ENCODE measurements at places on chromosomes 3 and 15.

GRCh38 chr3:105835606-105836005 is 33.2 kb downstream of the CBLB start:
- no peak for DNase-seq

GRCh38 chr15:75213212-75213767 is 11.6 kb downstream of the C15orf39 start:
- no peak for DNase-seq

GRCh38 chr15:68228971-68229385 is 550 bp downstream of the CLN6 start:
- no peak for DNase-seq

GRCh38 chr3:69142090-69142489 is 19.7 kb upstream of the LMOD3 start:
- DNase-seq: no peak

GRCh38 chr3:147269907-147270306 is 136.4 kb downstream of the ZIC4 start:
- DNase-seq: no peak

DNA sequence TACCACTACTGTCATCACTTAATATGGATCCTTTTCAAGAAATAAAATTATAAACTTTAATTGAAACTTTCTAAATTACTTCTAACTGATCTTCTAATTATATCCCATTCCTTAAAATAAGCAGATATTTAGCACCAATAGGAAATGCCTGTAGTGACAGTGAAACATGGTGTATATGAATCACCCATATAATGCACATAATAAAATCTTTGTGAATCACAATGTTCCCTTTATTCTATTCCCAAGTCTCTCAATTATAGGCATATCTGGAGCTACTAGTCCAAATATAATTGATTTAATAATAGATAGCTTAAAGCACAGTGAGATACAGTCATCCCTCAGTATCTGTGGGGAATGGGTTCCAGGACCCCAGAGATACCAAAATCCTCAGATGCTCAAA is 490.3 kb downstream of the NLGN1 start:
- no peak for DNase-seq

DNA sequence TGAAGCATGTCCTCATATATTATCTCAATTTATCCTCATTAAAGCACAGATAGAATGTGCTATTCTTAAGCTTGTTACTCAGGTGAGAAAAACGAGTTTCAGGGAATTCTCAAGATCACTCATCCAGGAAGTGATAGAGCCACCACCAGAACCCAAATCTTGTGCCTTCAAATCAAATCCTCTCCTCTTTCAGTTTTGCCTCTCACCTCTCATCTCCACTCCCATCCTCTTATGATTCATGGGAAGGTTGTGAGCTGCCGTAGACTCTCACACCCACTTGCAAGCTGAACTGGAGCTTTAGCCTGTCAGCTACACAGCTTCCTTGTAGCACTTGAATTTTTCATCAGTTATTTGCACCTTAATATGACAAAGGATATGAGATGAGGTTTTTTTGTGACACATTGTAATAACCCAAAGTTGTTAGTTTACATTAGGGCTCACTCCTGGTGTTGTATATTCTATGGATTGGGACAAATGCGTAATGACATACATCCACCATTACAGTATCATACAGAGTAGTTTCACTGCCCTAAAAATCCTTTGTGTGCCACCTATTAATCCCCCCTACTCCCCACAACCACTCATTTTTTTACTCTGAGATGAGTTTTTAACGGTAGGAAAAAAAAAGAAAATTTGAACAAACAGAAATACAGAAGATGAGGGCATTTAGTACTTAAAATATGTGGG is 25.7 kb downstream of the GPR15 start:
- no peak for DNase-seq

- DNase-seq: no peak
Measured at GRCh38 chr15:38690216-38690615, 125.6 kb upstream of the RASGRP1 start.

- DNase-seq: no peak
Measured at GRCh38 chr3:140717921-140718320, 40.1 kb downstream of the TRIM42 start.

- no peak for DNase-seq
Measured at GRCh38 chr3:122799322-122799721, 4.5 kb downstream of the SLC49A4 start.

- no peak for DNase-seq
Measured at GRCh38 chr15:70024521-70024920, 73.2 kb downstream of the TLE3 start.

Measured in HFF-Myc (cell line).